ENCODE measurements at places on chromosomes 5 and 9. TPM values are rescaled to one million over a fixed set of nuclear protein-coding genes. Genes with fewer than 3 reads are reported as not detected.

- DNase-seq: no peak
Measured at GRCh38 chr9:131149688-131150053, 24.3 kb downstream of the NUP214 start.

GRCh38 chr5:111741278-111741677, 15.7 kb downstream of the NREP start:
- no peak for DNase-seq

- DNase-seq: no peak
Measured at GRCh38 chr5:124847907-124848306, 101.5 kb upstream of the ZNF608 start.

DNA sequence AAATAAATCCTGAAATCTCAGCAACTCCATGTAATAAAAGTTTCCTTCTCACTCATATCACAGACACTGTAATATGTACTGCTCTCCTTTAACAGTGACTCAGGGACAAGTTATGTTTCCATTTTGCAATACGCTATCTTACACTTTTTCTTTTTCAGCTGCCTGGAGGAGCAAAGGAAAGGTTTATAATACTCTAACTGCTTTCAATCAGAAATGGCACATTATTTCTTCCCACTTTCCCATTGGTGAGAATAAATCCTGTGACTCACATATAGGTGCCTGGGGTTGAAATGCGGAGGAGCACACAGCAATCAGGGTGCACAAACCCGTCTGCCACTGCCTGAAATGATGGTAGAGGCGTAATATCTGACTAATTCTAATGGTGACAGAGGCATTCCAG, 186.6 kb downstream of the HINT1 start:
- DNase-seq: no peak

GRIN3A gene
- not detected for total RNA-seq

POU5F2 gene
- 6.2 TPM for total RNA-seq

- DNase-seq: no peak
Measured at GRCh38 chr9:35960039-35960655, 2.2 kb upstream of the OR2S2 start.

DNA sequence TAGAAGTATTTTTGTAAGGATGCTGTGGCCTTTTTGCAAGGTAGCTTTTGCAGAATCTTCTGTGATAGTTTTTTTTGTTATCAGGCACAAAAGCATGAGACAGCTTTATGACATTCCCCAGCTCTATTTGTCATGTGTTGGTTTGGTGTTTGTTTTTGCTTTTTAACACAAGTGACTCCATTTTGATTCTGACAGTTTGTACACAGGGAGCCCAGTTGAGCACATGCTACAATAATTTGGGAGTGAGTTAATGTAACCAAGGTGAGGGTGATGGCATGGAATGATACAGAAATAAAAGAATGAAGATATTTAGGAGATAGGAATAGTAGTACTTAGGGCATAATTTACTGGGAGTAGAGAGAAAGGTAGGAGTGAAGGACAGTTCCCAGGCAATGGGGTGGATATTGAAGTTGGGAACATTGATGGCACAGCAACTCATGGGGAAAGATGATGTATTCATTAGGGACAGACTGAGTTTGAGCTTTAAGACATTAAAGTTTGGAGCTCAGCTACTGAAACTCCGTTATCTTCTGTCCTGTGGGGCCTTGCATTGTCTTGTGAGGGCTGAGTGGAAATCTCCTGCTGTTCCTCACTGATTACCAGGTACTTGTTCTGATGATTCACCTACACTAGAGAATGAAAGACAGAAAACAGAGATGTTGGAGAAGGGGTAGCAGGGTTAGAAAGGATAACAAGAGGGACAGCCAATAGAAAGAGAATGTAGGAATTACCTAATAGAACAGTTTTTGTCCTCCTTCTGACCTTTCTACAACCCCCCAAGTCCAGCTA, 88.3 kb upstream of the CCDC112 start:
- DNase-seq: no peak

DNA sequence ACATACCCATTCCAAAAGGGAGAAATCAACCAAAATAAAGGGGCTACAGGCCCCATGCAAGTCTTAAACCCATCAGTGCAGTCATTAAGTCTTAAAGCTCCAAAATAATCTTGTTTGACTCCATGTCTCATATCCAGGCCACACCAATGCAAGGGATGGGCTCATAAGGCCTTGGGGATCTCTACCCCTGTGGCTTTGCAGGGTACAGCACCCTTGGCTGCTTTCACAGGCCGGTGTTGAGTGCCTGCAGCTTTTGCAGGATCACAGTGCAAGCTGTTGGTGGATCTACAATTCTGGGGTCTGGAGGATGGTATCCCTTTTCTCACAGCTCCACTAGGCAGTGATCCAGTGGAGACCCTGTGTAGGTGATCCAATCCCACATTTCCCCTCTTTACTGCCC, 5.0 kb upstream of the SPINK14 start:
- DNase-seq: no peak

OLFML2A gene
- total RNA-seq: 6.7 TPM

- no peak for DNase-seq
Measured at GRCh38 chr5:148476302-148476701, 92.5 kb downstream of the FBXO38 start.

- DNase-seq: no peak
Measured at GRCh38 chr5:1204693-1205242, 3.4 kb downstream of the SLC6A19 start.
